ENCODE measurements at places on chromosomes 16 and 17.

GRCh38 chr16:11635679-11636171, 32.5 kb upstream of the SNN start:
- DNase-seq = no peak

DNA sequence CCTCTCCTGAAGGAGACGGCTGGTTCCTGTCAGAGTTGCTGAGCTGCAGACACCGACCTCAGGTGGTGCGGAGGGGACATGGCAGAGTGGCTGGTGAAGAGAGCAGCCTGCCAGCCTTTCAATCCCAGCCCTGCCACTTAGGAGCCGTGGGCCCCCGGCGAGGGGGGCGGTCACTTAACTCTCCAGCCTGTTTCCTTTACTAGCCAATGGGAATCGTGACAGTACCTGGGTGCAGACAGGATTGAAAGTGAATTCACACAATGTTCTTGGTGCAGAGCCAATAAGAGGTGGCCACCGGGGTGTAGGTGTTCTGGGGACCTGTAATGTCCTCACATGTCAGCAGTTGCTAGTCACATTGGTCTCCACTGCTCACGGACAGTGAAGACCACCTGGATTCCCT, 13.5 kb downstream of the ACE start:
- no peak for DNase-seq

DNA sequence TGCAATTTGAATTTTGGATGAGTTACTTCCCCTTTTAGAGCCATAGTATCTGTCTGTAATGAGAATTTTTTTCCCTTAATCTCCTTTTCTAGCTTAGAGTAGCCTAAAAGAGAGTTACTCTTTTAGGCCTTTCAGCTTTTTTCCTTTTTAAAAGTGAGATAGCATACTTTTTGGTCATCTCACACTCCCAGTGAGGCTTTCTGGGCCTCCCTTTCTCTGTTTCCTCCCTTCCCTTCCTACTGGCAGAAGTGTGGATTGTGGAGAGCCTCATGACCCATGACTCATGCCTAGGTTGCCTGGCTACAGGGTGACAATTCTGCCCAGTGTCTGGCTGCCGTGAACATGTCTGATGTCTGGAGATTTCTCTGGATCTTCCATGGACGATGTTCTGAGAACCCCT, 15.2 kb downstream of the KRT23 start:
- no peak for DNase-seq

DNA sequence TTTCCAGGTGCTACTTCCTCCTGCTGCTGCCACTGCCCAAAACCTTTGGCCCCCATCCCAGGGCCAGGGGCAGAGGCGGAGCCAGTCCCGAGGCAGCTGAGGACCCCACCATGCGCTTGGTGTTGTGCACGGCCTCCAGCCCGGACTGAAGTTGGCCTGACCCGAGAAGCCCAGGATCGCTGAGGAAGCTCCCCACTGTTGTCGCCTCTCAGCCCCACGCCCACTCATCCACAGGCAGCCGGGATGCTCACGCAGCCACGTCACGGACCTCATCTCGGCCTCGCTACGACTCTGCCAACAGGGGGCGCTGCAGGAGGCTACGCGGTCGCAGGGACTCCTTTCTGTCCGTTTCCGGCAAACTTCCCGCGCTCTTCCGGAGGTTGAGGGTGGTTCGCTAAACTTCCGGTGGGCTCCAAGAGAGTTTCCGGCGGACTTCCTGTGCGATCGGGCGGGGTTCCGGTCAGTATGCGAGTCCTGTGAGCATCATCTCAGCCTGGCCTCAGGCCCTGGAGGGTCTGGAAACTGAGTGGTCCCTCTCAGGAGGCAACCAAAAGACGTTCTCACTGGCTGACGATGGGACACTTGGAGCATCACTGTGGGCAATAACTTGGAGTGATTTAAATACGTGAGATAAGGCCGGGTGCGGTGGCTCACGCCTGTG, 12.4 kb downstream of the ZG16B start:
- no peak for DNase-seq

- DNase-seq = peak; percentile 35
Measured at GRCh38 chr16:15682105-15682570, 32.1 kb downstream of the NDE1 start.

DNA sequence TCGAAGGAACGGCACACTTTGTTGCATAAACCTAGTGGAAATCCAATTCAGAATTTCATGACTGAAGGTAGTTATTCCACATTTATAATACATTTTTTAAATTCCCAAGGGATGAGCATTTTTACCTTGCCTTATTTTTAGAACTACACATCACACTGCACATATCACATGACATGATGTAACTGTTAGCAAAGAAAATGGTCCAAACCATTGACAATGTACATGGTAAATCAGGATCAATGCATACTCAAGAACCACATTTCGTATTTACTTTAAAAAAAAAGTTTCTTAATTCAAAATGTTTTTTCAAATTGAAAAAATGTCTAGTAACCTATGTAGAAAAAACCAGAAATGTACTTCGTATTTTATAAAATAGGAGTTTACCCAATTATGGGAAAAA, 2.5 kb downstream of the KANSL1 start:
- no peak for DNase-seq

GRCh38 chr17:80425835-80426426, 11.0 kb downstream of the ENDOV start:
- DNase-seq = no peak

DNA sequence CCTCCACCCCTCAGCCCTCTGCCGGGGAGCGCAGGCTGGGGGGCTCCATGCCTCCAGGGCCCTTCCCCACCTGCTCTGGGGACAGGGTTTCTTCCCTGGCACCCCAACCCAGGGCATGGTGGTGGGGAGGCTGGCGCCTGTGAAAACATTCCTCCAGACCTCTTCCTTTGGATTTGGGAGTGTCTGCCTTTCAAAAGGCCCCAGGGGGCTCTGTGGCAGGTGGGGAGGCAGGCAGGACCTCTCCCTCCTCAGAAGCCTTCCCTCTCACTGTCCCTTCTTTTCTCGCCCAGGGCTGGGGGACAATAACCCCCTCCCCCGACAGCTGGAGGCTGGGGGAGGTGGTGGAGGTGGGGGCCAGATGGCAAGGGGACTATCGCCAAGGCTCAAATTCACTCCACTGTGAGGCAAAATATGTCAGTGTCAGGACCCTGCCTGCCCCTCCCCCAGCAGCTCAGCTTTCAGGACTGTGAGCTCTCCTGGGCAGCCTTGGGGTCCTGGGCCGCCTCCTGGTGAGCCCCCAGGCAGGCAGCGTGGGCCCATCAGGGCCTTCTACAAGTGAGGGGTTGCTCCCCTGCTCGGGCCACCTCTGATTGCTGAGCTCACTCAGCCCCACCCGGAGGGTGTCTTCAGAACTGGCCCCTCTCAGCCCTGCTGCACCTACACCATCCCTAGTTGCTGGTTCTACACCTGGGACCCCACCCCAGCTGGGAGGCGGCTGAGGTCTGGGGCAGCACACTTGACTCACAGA, 1.8 kb downstream of the CDH15 start:
- no peak for DNase-seq

- no peak for DNase-seq
Measured at GRCh38 chr17:20294120-20294519, 173.2 kb downstream of the LGALS9B start.

GRCh38 chr16:1427473-1428461, 3.1 kb upstream of the PERCC1 start:
- DNase-seq = peak; percentile 8

GRCh38 chr16:57929250-57929649, 41.7 kb downstream of the CNGB1 start:
- DNase-seq = no peak

DNA sequence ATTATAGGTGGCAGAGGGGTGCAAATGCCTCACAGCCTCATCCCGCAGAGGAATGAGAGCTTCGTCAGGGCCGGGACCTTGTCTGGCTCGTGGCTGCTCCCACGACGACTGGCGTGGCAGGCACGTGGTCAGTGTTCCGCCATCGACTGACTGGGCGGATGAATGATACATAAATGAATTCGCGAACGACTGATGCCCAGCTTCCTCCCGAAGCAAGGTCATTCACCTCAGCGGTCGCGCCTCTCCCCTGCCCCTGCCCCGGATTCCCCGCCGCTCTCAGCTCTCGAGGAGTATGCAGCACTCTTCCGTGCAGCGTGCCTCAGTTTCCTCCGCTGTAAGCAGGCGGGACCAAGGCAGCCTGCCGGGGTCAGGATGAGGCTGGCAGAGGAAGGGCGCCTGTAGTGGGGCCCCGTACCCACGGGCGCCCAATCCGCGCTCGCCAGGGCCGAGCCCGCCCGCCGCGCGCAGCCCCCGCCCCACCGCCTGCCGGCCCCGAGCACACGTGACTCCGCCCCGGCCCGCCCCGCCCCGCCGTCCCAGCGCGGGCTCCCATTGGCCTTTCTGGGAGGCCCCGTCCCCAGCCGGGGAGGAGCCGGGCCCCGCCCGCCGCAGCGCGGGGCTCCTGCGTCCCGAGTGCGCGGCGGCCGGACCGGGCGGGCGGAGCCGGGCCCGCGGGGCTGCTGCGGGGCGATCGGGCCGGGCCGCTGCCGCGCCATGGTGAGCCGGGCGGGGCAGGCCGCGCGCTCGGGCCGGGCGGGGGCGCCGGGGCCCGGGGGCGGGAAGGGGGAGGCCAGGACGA, at the start of gene SNN:
TSS of gene SNN (plus strand) at position 632 of the 799 bp plus-strand sequence. CDS start 7,605 bp downstream, outside the sequence.
- DNase-seq = peak; percentile 97

DNA sequence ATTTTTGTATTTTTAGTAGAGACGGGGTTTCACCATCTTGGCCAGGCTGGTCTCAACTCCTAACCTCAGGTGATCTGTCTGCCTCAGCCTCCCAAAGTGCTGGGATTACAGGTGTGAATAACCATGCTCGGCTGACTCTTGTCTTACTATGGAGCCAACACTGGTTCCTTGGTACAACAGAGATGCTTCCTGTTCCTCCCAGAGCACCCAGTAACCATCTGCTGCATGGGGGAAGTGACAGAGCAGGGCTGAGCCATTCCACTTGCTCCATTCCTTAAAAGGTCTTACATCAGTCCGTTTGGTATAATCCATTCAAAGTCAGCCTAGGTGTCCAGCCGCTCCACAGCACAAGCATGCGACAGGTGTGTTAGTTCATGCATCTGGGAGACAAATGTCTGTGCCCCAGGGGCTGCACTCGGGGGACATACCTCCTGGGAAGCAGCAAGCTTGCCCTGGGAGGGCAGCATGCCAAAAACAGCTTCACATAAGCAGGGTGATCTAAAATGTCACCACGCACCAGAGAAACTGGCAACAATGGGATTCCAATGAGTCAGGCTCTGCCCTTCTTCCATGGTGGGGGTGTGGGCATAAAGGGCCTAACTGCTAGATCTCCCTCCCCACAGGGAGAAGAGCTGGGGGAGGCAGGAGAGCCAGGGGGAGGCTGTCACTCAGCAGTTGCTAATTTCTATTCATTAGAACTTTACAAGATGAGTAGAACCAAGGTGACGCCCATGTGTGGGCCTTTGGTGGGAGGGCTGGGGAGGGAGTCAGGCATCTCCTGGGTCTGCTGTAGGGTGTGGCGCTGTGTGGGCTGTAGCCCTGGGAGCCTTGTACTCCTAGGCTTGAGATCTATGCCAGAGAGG, 35.5 kb downstream of the PIPOX start:
- no peak for DNase-seq

DNA sequence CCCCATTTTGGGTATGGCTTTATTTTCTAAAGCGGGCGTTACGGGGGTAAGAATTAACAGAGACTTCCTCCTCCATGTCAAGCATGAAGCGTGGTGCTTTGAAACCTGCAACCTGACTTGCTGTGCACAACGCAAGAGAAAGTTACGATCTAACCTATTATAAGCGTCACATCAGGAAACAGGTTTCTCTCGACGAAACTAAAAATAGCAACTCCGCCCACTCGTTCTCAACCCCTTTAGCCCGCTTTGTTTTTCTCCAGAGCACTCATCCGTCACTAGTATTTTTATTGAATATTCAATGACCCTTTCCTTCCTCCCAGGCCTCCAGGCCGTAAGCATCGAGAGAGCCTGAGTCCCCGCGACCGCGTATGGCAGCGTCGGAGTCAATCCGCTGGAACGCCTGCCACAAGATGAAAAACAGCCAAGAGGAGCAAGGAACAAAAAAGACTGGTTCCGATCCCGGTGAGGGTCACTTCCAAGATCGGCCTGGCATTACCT, 555 bp downstream of the NUP88 start:
- no peak for DNase-seq

GRCh38 chr17:75566834-75567233, 20.8 kb upstream of the MYO15B start:
- no peak for DNase-seq

DNA sequence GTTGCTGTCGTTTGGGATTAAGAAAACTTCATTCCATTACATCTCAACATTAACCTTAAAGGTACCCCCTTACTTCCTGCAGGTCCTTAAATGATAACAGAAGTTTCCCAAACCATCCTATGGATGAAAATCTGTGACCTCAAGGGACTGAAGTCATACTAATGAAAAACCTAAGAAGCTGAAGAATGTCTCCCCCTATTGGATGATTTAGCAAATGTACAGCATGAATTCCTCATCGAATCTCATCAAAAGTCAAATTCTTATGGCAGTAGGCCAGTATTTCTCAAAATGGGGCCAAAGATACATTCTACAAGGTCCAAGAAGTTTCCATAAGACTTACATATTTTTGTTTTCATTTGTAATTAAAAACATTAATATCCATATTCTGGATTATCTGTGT, 13.5 kb downstream of the SCO1 start:
- DNase-seq = no peak

DNA sequence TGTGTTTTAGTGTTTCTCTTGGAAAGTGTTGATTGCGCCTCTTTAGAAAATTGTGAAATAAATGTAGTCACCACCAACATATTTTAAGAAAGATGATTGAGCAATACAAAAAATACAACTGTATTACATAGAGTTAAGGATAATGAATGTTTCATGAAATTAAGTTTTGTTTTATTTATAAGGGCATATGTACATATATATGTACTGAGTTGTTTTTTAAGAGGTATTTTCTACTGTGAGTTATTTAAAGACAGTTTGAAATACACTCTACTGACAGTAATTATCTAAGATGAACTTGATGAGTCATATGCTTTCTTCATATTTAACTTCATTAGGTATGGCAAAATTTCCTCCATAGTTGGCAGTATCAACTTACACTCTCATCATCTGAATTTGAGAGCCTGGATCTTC, 411.7 kb downstream of the HS3ST3B1 start:
- DNase-seq = no peak

- no peak for DNase-seq
Measured at GRCh38 chr16:35186045-35186759, 1726.8 kb downstream of the TP53TG3F start.

GRCh38 chr16:17481736-17482135, 11.0 kb upstream of the XYLT1 start:
- no peak for DNase-seq

- peak; percentile 97 for DNase-seq
Measured at GRCh38 chr17:8152112-8152775, at the start of gene PER1. Gene PER1 (minus strand): TSS chr17:8152404. CDS start chr17:8150706, 1,698 bp downstream.

- no peak for DNase-seq
Measured at GRCh38 chr16:79109771-79110170, 490.8 kb downstream of the MAF start.

- no peak for DNase-seq
Measured at GRCh38 chr17:29619251-29619650, 3.5 kb downstream of the CORO6 start.
